ENCODE measurements at places on chromosomes 5 and 9. TPM values are rescaled to one million over a fixed set of nuclear protein-coding genes. Genes with fewer than 3 reads are reported as not detected.

The TMOD1 gene
- total RNA-seq, result 1.9 TPM

The PKD2L2 gene
- not detected for total RNA-seq

The PCDHB5 gene
- total RNA-seq, result 0.46 TPM

The ABO gene
- not detected for total RNA-seq

The TNC gene
- total RNA-seq, result 4.6 TPM

The CARD9 gene
- total RNA-seq, result 2.6 TPM

The FOXD4L5 gene
- total RNA-seq, result not detected

The SPATA31E1 gene
- not detected for total RNA-seq

The TAF1L gene
- not detected for total RNA-seq

The GFRA3 gene
- not detected for total RNA-seq

The ACSL6 gene
- total RNA-seq, result not detected

The FAM221B gene
- total RNA-seq, result not detected

The IFNA1 gene
- not detected for total RNA-seq

The MEGF10 gene
- total RNA-seq, result 0.97 TPM

The DMGDH gene
- 0.30 TPM for total RNA-seq

The C8G gene
- total RNA-seq, result not detected

The PFN3 gene
- not detected for total RNA-seq

The PRLR gene
- total RNA-seq, result not detected

The ROPN1L gene
- 0.32 TPM for total RNA-seq

The PCDHGA3 gene
- total RNA-seq, result 0.15 TPM

The S1PR3 gene
- total RNA-seq, result 1.8 TPM

The TXNDC8 gene
- total RNA-seq, result not detected

The IFNA21 gene
- total RNA-seq, result not detected

The SLIT3 gene
- total RNA-seq, result under 0.01 TPM

The ANKHD1 gene
- 67.3 TPM for total RNA-seq

The SPATA24 gene
- 10.1 TPM for total RNA-seq

The WNT8A gene
- total RNA-seq, result not detected

The ANGPTL2 gene
- total RNA-seq, result 8.4 TPM
